Right renal pelvis (tissue), 4 donors: ENCODE measurements at places on chromosomes 5 and 9. TPM values are rescaled to one million over a fixed set of nuclear protein-coding genes. Genes with fewer than 3 reads are reported as not detected.

GRCh38 chr9:92265154-92265553 is 28.3 kb downstream of the IARS1 start:
- no peak for DNase-seq

GRCh38 chr5:60453186-60453976 is 246.6 kb downstream of the DEPDC1B start:
- no peak for DNase-seq

DNA sequence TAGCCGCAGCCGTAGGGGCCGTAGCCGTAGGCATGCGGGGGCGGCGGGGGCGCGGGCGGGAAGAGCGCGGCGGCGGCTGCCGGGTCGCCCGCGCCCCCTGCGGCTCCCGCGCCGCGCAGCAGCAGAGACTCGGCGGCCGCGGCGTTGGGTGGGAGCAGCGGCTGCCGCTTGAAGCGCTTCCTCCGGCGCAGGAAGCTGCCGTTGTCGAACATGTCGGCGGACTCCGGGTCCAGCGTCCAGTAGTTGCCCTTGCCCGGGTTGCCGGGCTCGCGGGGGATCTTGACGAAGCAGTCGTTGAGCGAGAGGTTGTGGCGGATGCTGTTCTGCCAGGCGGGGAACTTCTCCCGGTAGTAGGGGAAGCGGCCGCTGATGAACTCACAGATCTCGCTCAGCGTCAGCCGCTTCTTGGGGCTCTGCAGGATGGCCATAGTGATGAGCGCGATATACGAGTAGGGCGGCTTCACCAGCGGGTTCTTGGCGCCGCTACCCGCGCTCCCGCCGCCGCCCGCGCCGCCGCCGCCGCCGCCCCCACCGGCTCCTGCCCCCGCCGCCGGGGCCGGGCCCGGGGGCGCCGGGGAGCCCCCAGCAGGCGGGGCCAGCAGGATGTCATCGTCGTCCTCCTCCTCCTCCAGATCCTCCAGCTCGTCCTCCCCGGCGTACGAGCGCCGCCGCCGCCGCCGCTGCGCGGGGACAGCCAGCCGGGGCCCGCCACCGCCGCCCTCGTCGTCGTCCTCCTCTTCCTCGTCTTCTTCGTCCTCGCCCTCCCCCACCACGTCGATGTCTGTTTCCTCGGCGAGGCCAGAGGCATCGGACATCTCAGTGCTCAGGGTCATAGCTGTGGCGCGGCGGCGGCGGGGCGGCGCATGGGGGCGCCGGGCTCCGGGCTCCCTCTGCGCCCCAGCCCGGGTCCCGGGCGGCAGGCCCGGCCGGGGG is 781 bp downstream of the FOXD1 start:
- DNase-seq: no peak

DNA sequence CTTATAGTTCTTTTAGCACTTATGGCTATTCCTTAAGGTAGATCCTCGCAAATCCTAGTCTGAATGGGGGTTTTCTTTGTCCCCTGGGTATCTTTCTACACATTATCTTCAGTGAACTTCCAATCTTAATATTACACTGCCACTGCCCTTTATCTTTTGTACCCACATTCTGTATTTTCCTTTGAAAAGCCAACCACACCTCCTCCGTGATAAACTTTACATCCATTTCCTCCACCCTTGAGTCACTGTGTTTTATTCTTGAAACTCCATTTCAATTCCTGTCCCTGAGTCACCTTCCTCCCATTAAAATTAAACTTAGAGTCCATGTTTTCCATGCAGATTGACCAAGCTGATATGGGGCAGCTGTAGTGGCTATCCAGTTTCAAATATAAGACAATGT is 43.2 kb upstream of the RICTOR start:
- DNase-seq: no peak

DNA sequence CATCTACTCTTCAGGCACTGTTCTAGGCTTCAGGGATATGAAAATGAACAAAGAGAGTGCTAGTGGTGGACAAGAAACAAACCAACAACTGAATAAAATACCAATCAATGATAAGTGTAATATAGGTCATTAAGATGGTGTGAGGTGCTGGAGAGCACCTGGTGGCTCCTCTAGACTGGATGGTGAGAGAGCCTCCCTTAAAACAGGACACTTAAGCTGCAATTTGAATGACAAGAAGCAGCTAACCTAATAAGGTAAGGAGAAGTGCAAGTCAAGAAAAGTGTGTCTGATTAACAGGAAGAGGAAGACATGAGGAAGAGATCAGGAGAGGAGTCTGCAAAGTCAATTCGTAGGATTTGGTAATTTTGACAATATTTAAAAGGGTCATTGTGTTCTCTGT is 23.1 kb downstream of the JAKMIP2 start:
- DNase-seq: no peak

GRCh38 chr9:37611961-37612360 is 19.6 kb upstream of the TOMM5 start:
- DNase-seq: no peak

DNA sequence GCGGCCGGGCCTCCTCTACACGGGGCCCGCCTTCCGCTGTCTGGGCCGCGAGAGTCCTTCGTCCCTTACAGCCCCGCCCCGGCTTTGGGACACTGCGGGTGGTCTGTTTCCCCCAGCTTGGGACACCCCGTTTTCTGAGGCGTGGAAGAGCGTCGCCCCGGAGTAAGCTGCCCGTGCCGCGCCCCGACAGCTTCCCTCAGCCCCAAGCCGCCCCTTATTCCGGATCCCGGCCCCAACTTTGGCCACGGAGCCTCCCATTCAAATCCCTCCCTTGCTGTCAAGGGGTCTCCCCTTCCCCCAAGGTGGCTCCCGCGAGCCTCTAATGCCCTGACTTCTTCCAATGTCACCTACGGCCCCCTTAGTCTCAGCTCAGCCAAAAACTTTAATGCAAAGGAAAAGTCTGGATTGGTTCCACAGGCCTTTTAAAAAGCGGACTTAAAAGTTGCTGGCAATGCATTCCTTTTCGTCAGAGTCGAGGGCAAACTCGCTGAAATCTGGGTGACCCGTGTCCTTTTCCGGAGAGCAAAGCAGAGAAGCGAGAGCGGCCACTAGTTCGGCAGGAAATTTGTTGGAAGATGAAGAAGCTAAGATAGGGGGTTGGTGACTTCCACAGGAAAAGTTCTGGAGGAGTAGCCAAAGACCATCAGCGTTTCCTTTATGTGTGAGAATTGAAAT is 19.8 kb downstream of the EXOSC2 start:
- no peak for DNase-seq

GRCh38 chr5:122252319-122252718 is 59.7 kb upstream of the SNCAIP start:
- DNase-seq: no peak

DNA sequence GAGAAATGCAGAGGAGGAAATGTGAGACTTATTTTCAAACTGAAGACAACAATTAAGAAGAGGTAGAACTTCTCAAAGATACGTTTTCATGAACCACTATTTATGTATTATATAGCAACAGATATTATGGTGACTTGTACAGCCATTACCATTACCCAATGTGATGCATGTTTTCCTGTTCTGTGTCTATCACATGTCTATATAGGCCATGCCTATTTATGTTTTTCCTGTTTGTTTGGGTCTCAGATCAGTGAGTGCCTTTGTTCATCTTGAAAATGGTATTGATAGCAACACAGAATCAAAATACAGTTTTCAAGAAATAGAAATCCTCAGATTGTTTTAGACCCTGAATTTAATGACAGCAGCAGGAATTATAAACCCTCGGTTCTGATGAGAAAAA is 44.0 kb downstream of the DAPK1 start:
- no peak for DNase-seq

ATG10 gene
- polyA plus RNA-seq: 17.1 TPM

GMCL2 gene
- polyA plus RNA-seq: not detected

IRX1 gene
- polyA plus RNA-seq: 32.6 TPM

IL13 gene
- polyA plus RNA-seq: not detected
